ENCODE measurements at places on chromosomes 12 and 14.

- ATAC-seq = no peak
These were observed 2.2 kb downstream of the DNM1L start for GRCh38 chr12:32681272-32681671.

DNA sequence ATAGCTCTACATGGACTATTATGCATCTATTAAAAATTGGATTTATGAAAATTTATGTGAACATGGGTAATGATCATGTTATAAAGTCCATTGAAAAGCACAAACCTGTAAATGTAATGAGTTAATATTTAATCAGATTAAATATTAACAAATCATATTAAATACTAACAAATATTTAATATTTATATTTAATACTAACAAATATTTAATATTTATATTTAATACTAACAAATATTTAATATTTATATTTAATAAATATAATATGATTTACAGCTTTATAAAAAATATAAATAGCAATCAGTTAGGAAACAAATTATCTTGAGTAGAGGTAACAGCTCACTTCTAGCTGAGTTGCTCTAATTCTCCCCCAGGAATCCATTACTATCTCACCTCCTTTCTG is 758.0 kb upstream of the USP15 start:
- no peak for ATAC-seq

DNA sequence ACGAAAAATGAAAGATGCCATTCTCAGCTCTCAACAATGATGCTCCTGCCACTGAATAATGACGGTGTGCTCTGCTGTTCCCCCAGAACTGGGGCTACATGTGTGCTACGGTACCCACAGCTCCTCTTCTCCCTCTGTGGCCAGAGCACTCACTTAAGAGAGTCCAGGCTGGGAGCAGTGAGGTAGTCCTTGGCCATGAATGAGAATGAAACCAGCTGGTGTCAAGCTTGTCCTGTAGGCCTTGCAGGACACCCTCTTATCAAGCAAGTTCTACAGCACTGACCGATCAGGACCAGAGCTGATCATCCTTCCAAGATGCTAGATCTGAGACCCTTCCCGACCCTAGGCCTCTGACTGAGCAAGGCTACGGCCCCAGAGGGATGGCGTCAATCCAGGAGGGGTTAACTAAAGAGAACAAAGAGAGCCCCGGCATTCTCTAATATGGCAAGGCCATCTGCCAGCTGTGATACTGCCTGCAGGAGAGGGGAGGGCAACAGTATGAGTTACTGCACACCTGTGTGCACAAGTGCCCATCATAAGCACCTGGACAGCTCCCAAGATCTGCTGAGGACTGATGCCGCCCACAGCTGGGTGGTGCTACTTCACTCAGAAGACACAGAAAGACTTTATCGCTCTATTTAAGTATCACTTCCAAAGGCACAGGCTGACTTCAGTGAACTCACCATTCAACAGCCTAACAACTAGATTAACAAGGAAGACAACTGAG is 30.5 kb downstream of the APPL2 start:
- no peak for ATAC-seq

DNA sequence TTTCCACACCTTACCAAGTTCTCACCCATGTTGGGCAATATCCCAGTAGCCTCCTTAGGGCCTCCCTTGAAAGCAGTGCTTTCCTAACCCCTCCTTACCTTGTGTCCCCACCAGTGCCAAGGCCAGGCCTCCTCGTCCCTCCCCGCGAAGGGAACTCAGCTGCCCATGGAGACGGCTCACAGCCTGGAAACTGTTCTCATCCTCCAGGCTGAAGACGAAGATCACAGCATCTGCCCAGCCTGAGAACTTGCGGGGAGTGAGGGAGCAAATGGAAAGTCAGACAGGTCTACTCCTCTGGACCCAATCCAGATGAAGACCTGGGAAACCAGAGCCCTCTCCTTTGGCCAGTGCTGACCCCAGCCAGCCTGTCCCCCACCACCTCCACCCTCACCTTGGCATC is 4.6 kb downstream of the AGAP2 start:
- no peak for ATAC-seq

GRCh38 chr12:126093908-126094307 is 1028.7 kb downstream of the AACS start:
- no peak for ATAC-seq

DNA sequence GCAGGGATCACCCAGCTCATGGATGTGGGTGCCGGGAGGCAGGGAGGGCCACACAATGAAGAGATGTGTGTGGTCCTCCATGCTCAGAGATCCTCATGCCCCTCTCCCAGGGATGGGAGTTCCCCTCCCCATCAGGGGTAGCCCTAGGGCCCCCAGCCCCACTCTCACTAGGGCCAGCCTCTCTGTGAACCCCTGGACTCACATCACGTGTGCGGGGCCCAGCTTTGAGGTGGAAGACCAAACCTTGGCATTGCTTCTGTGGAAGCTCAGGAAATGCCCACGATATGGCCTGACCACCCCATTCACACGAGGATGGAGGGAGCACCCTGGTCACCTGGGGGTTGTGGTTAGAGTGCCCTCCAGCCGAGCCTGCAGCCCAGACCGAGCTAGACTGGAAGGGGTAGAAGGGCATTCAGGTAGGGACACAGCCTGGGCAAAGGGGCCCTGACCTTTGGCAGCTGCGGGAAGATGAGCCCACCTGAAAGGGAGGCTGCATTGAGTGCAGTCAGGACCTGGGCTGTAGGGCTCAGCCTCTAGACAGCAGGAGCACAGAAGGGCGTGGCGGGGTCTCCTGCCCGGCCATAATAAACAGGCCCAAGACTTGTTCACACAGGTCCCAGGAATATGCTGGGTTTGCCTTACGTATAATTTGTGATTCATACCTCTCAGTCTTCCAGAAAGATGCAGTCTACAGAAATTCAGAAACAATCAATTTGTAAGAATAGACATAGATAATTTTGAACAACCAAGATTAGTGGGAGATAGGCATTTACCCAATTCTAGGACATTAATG is 34.8 kb upstream of the RCOR1 start:
- ATAC-seq = peak; percentile 63

GRCh38 chr14:85943192-85943591 is 413.2 kb downstream of the FLRT2 start:
- no peak for ATAC-seq

- ATAC-seq = peak; percentile 95
These were observed 38.5 kb downstream of the PPP2R5E start for GRCh38 chr14:63504648-63505047.

GRCh38 chr14:50798048-50798421 is 32.9 kb downstream of the NIN start:
- peak; percentile 23 for ATAC-seq

DNA sequence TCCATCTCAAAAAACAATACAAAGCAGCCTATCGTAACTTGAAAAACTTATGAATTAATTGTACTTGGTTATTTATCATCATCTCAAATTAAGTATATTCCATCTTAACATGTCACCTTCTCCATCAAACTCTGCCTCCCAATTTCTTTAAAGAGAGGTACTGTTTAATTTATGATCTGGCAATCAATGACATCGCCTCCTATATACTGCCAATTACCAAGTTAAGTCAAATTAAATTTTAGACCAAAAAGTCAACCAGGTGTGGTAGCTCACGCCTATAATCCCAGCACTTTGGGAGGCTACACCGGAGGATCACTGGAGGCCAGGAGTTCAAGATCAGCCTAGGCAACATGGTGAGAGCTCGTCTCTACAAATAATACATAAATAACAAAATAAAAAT is 37.7 kb downstream of the HECTD1 start:
- ATAC-seq = no peak

DNA sequence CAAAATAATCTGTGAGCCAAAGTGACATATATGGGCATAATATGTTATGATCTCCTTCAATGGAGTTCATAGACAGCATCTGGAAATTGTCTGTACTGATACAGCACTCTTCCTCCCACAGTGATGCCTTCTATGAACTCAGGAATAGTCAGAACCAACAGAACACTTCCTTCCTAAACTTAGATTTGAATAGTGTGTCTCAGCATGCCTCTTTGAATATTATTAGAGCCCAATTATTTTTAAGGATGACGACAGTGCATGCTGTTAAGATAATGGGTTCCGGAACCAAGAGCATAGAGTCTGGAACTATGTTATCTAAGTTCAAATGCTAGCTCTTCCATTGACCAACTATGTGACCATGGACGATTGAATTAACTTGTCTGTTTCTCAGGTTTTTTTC is 386.6 kb upstream of the PRICKLE1 start:
- ATAC-seq = no peak

- no peak for ATAC-seq
These were observed 183.4 kb upstream of the PPFIA2 start for GRCh38 chr12:81942594-81942993.

DNA sequence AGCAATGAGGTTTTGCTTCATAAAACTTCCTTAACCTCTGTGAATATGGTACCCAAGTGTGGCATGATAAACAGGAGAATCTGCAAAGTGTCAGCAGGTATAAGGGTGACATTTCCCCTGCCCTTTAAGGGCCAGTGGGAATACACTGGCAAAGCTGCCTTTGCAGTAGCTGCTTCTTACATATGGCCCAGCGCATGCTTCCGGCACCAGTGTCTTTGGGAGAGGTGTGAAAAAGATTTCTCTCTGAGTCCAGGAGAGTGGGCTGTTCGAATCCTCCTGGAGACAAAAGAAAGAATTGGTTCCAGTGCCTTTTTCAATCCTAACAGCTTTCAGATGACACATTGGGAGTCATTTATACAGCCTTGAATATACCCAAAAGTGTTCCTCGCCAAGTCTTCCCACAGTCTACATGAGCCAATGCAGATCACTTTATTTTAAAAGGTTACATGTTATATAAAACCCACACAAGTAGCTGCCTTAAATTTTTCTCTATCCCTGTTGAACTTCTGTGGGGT is 437.7 kb downstream of the PRKD1 start:
- no peak for ATAC-seq

- ATAC-seq = peak; percentile 80
These were observed 36.6 kb downstream of the MAX start for GRCh38 chr14:65065719-65066118.

DNA sequence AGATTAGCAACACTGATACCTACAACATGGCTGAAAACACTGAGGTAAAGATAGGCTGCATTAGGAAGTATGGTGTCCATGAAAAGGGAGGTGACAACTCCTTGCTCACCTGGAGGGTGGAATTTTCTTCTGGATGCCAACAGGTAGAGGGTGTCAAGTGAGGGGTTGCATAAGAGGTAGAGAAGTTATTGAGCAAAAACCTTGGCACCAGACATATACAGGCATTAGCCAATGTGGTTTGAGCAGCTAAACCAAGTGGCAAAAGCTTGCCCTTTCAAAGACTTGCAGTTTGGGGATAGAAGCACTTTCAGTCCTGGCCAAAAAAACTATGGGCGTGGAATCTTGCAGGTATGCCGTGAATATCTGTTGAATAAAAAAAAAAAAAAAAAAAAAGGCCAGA is 3.8 kb downstream of the RITA1 start:
- ATAC-seq = peak; percentile 7

- ATAC-seq = no peak
These were observed 1.9 kb upstream of the DCAF5 start for GRCh38 chr14:69154779-69155178.

GRCh38 chr12:105228494-105228893 is 7.5 kb downstream of the APPL2 start:
- no peak for ATAC-seq

DNA sequence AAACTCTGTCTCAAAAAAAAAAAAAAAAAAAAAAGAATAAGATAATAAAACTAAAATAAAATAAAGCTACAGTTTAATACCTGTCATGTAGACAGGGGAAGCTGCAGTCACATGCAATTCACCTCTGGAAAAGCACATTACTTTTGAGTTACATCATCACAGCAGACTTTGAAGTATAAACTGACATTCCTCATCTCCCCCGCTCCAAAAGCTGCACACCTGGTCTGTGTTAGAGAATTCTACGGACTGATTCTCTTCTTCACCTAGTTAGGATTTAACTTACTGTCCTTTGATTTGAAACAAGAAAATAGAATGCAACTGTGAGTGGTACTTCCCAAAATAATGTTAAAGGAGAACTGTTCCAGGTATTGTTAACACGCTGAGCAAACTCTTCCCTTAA is 25.1 kb downstream of the SPPL3 start:
- ATAC-seq = no peak

GRCh38 chr12:132237772-132238487 is 91.5 kb downstream of the GALNT9 start:
- ATAC-seq = no peak

DNA sequence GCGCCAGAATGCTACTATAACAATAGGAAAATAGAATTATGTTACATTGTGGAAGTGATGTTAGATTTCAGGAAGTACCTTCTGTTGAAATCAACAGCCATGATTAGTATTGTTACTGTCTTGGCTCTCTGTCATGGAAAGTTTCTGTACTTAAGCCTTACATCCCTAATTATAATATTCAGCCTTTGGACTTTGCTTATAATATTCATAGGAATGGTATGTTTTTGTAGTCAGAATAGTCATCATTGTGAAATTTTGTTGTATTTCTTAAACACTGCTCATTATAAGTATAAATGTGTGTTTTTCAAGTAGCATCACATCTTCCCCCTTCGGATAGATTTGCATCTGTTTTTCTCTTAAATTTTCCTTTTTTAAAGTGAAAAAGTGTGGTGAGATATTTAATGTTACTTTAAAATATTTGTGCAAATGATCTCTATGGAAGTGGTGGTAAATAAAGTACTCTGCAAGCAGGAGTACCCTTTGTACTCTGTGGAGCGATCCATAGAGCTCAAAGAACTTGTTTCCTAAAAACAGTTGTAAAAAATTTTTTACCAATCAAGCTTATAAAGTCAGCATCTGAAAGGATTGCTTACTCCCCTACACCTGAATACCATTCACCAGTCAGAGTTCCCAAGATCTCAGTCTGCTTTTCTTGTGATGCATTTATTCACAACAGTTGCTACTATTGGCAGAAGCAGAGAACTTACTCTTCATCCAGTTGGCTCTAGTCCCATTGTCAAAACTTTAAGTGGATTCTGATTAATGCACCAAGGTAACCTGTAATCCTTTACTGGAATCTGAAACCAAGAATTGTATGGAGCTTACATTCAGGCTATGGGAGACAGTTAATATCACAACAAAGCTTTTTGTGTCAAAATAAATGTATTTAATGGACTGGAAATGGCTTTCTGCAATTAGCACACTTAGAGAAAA is 87.8 kb downstream of the RIC8B start:
- no peak for ATAC-seq
